ENCODE measurements at places on chromosomes 1 and 21.

GRCh38 chr1:37599940-37600339 lies 4.2 kb upstream of the GNL2 start:
- DNase-seq: no peak

DNA sequence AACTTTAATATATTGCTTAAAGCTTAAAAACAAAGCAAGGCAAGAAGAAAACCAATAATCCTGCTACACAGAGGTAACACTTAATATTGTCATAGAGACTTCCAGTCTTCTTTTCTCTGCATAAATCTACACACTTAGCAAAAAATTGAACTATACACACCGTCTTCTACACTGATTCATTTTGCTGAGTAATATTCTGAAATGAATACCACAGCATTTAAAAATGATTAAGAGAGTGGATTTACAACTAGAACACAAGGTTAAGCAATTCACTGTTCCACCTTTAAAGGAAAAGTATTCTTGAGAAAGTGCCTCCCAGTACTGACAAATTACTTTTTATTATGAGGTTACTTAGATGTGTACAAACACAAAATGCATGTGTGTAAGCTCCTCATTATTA lies 22.2 kb upstream of the ITPKB start:
- DNase-seq: no peak

DNA sequence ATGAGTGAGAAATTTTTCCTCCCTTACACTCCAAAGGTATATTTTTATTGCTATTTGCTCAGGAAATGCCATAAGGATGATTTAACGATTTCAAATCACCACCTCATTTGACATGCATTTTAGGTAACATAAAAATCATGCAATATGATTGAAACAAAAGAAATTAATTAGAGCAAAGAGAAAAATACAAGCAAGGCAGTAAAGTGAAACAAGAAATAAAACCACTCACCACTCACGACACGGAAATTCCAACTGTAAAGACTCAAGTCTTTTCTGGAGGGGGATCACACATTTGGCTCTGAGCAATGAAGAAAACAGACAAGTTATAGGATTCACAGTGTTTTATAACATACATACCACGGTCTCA lies 86.8 kb upstream of the ARHGAP29 start:
- DNase-seq: no peak

GRCh38 chr1:202192770-202193613 lies 607 bp upstream of the LGR6 start:
- peak; percentile 83 for DNase-seq

DNA sequence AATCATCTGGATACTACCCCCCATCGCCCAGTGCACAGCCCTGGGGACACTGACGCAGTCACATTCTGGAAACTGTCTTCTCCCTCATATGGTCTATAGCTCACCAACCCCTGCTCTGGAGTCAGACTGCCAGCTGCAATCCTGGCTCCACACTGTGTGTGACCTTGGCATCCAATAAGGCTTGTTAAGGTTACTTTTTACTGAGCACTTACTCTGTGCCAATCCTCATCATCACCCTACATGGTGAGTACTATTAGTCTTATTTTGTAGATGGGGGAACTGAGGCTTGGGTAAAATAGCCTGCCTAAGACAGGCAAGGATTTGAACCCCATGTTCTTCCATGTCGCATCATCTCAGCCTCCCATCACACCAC lies 34.9 kb downstream of the AHDC1 start:
- no peak for DNase-seq

Data from GM13976 (cell line).